Spleen (tissue), 13 donors: ENCODE measurements at places on chromosomes 13 and 19. TPM values are rescaled to one million over a fixed set of nuclear protein-coding genes. Genes with fewer than 3 reads are reported as not detected.

SMG9 gene
- total RNA-seq, result 32.4 TPM

SPACA7 gene
- not detected for total RNA-seq

LRRC4B gene
- 0.20 TPM for total RNA-seq

ZNF492 gene
- 1.2 TPM for total RNA-seq

ZNF541 gene
- total RNA-seq, result 0.40 TPM

ODAD3 gene
- total RNA-seq, result 0.85 TPM
